ENCODE measurements at places on chromosomes 2 and 18. TPM values are rescaled to one million over a fixed set of nuclear protein-coding genes. Genes with fewer than 3 reads are reported as not detected.

The TWIST2 gene
- total RNA-seq = 5.0 TPM

The PKP4 gene
- 59.1 TPM for total RNA-seq

The NBEAL1 gene
- total RNA-seq = 19.5 TPM

The ING5 gene
- 79.7 TPM for total RNA-seq

The XIRP2 gene
- not detected for total RNA-seq

The ANKRD62 gene
- total RNA-seq = 0.20 TPM

The ACVR1C gene
- 0.04 TPM for total RNA-seq

The C2orf72 gene
- not detected for total RNA-seq

The VWC2L gene
- not detected for total RNA-seq

The DGUOK gene
- total RNA-seq = 78.7 TPM

The C2orf66 gene
- not detected for total RNA-seq

The CCDC74B gene
- total RNA-seq = 1.9 TPM

The ASB18 gene
- not detected for total RNA-seq

The MYCN gene
- total RNA-seq = not detected

The MALT1 gene
- total RNA-seq = 19.0 TPM

The PMS1 gene
- 18.6 TPM for total RNA-seq

The ACTR3 gene
- total RNA-seq = 220 TPM

The BMP10 gene
- not detected for total RNA-seq

The EFEMP1 gene
- 86.3 TPM for total RNA-seq

The RPS27A gene
- 1,269 TPM for total RNA-seq

The LRP2 gene
- total RNA-seq = not detected

- no peak for DNase-seq
These were observed 6.1 kb downstream of the MPV17 start for GRCh38 chr2:27316655-27317412.

- DNase-seq = no peak
These were observed 106.2 kb downstream of the COBLL1 start for GRCh38 chr2:164735309-164735919.

DNA sequence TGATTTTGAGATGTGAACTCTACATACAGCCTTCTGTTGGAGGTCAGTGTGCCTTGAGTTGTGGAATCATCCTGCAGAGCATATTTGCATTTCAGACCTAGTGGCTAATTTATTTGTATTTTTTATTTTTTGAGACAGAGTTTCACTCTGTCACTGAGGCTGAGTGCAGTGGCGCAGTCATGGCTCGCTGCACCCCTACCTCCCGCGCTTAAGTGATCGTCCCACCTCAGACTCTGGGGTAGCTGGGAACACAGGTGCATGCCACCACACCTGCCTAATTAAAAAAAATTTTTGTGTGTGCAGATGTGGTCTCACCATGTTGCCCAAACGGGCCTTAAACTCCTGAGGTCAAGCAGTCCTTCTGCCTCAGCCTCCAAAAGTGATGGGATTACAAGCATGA is 104.4 kb downstream of the ASXL3 start:
- no peak for DNase-seq

DNA sequence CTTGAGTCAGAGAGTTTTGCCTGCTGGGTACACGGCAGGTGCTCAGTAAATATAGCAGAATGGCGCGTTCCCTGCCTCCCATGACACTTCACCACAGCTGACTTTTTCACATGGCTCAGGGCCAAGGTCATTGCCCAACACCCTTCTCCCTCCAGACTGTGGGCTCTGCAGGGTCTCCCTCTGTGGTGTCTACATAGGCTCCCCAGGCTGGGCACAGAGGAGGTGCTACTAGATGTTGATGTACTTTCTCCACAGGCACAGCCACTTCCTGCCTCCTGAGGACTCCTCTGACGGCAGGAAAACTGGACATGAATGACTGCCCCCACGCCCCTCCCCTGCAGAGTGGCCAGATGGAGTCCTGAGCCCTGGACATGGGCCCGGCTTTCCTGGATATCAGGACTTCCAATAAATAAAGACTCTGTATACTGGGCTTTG is 4.2 kb downstream of the CHCHD5 start:
- DNase-seq = no peak

DNA sequence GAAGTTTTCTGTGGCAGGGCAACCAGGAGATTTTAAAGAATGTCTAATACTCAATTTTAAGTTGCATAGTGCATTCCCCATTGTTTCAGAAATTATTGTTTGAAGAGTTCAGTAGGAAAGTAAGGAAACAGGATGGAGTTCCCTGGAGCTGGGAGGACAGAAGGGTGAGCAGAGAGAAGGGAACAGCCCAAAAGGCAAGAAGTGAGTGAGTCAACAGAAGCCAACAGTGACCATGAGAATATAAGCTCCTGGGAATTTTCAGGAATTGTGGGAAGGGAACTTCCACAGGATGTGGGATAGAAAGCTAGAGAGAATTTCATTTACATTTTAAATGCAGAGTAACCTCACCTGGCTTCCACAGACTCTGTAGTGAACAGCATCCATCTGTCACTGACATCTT is 268.1 kb upstream of the ATP5MC3 start:
- DNase-seq = no peak

DNA sequence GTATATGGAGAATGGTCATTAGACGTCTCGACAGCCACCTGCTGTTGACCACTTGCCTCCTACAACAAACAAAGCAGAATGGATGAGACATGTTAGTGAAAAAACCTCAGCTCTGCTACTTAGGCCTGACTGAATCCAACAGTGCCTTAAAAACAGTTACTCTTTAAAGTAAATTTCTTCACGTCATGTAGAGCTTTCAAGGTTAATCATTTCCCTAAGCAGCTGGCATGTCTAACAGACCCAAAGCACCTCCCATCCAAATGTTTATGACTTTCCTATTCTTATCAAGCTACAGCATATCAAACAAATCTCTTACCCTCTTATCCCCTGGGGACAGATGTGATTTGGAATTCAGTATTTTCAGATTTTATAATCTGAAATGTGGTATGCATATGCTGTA is 75.6 kb upstream of the ITGB6 start:
- no peak for DNase-seq

- no peak for DNase-seq
These were observed 33.9 kb downstream of the FBXO15 start for GRCh38 chr18:74113711-74114110.

GRCh38 chr18:76568731-76569130 is 73.7 kb upstream of the ZNF516 start:
- no peak for DNase-seq

- peak; percentile 65 for DNase-seq
These were observed 95.5 kb downstream of the ACKR3 start for GRCh38 chr2:236665101-236665500.

- DNase-seq = no peak
These were observed 170.1 kb downstream of the RBM43 start for GRCh38 chr2:151091583-151091982.

DNA sequence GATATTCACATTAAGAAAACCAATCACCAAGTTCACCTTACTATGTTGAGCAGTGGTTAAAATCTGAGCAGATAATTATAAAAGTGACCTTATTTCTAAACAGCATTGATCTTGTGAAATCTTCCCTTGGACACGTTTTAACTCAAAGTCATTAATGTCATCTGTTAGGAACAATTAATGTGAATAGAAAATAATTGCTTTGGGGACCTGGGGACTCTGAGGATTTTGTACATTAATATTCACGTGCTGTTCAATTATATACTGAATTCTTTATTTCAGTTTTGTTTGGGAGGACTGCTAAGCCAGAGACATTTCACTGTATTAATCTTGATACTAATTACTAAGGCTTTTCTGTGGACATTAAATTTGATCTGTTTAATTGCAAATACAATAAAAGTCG is 127.1 kb upstream of the LYPD1 start:
- DNase-seq = no peak

- DNase-seq = peak; percentile 99
These were observed 50.2 kb upstream of the MRPL33 start for GRCh38 chr2:27721335-27721734.

GRCh38 chr2:233535271-233535670 is 31.3 kb downstream of the USP40 start:
- no peak for DNase-seq

DNA sequence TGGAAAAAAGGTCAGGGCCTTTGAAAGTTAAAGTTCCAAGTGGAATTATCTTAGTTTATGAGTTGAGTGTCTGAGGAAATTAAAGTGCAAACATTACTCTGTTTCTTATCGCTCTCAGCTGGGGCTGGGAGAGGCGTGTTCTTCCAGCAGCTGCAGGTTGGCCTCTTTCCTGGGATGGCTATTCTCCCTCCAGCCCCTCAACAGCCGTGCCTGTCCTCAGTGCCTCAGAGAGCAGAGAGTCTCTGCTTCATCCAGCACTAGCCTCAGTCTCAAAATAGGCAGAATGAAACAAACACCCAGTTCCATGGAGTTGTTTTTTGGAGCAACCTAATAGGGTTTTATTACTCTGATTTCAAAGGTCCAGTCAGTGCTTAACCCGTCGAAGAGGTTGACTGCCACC is 298.1 kb downstream of the GALR1 start:
- DNase-seq = no peak

GRCh38 chr2:129068543-129068942 is 749.9 kb upstream of the HS6ST1 start:
- DNase-seq = no peak

DNA sequence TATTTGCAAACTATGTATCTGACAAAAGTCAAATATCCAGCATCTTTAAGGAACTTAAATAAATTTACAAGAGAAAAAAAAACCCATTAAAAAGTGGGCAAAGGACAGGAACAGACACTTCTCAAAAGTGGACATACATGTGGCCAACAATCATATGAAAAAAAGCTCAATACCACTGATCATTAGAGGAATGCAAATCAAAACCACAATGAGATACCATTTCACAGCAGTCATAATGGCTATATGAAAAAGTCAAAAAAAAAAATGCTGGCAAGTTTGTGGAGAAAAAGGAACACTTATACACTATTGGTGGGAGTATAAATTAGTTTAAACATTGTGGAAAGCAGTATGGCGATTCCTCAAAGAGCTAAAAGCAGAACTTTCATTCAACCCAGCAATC is 130.3 kb upstream of the LHCGR start:
- no peak for DNase-seq

DNA sequence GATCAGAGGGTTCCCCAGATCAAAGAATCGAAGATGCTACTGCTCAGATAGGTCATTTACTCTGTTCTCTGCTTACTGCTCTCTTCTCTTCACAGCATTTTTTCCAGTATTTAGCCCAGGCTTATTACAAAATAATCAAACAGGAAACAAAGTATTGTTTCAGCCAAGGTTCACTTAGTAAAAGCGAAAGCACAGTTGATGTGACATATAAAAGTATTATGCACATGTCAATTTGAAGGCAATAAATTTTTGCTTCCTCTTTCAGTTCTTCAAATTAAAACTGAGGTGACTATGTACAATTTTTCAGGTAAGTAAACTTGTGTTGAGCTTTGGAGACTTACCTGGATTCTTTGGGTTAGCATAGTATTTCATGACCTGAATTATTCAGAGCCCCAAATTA is 262.8 kb upstream of the CHST9 start:
- DNase-seq = no peak

DNA sequence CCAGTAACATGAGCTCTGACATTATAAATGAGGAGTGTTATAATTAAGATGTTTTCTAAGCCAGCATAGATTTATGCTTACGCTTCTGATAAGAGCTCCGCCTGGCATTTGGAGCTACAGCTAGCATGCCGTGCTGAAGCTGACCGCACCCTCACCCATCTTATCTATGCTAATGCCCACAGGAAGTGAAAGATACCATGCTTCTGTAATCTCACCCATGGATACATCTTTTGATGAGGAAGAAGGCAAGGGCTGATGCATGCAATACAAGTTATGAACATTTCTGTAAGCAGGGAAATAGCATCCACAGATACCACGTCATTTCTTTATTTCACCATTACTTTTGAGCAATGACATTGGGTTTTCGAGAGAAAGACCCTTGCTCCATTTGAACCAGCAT is 82.3 kb downstream of the ARL4C start:
- DNase-seq = no peak

DNA sequence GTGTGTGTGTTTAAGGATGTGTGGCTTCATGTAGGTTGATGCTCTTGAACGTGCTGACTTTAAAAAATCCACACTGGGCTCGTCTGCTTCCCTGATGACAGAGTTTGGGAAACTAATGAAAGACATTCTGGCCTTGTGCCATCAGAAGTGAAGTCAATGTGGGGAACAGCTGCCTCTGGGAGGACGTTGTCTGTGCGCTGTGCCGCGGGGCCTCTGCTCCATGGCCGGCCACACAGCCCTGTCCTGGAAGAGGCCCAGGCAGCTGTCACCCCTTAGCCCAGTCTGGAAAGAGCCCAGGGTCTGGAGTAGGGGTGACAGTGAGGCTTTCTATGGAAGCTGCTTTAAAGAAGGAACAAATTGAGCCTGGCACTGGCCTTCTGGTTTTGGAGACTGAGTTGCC is 155.8 kb downstream of the SH3RF3 start:
- no peak for DNase-seq

- no peak for DNase-seq
These were observed 42.6 kb downstream of the ARHGAP15 start for GRCh38 chr2:143171817-143172216.

- DNase-seq = no peak
These were observed 112.9 kb downstream of the THADA start for GRCh38 chr2:43482961-43483360.

GRCh38 chr18:77161383-77161782 is 28.8 kb upstream of the MBP start:
- DNase-seq = no peak

GRCh38 chr18:79056827-79057367 is 12.3 kb upstream of the ATP9B start:
- no peak for DNase-seq

GRCh38 chr2:170206805-170207407 is 29.0 kb downstream of the MYO3B start:
- DNase-seq = no peak

DNA sequence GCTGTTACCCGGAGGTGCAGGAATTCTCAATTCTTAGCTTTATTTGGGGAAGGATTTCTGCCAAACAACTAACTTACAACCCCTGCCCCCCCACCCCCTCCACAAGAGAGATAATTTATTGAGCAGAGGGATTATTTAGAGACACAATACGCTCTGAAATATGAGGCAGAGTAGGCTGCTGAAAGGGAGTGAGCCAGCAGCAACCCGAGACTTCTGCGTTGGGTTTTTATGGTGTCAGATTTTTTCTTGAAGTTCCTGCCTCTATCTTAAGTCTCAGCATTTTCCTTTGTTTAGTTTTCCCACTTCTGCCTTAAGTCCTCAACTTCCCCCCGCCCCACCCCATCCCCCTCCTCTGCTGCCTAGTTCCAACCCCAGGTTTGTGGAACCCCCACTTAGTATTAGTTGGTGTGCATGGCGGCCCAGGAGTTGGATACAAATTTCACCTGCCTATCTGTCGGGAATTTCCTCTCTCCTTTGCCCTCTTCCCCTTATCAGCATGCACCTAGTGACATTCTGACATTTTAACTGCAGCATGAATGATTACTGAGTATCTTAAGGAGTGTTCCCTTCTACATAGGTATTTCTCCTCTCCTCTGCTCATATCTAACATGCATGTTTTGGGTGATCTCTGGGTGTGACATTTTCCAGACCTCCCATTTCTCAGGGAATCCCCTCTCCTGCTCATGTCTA is 1635.9 kb upstream of the LRRTM1 start:
- DNase-seq = no peak
